Prostate gland (tissue), 2 donors: ENCODE measurements at places on chromosomes 1 and 21.

GRCh38 chr21:40505681-40506080, 341.3 kb downstream of the DSCAM start:
- DNase-seq: no peak

DNA sequence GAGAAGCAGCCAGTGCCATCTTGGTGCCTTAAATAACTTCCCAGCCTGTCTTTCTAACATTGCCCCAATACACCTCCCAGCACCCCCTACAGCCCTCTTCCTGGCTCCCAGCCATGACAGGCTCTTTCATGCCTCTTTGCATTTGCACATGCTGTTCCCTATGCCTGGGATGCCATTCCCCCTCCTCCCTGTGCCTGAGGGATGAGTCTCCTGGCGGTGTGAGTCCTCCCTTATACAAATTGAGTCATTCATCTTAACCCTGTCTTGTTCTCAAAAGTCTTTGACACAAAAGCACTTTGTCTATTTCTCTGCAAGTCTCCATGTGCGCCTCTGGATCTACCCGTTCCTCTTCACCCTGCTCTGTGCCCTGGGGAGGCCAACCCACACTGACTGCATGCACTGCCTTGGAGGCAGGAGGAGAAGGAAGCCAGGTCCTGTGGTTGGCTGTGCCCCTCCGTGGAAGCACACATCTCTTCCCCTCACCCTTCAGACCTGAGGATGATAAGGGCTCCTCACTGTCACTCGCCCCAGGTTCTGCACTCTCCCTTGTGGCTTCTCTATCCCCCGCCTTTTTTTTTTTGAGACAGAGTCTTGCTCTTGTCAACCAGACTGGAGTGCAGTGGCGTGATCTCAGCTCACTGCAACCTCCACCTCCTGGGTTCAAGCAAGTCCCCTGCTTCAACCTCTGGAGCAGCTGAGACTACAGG, 25.1 kb downstream of the CDCP2 start:
- no peak for DNase-seq

DNA sequence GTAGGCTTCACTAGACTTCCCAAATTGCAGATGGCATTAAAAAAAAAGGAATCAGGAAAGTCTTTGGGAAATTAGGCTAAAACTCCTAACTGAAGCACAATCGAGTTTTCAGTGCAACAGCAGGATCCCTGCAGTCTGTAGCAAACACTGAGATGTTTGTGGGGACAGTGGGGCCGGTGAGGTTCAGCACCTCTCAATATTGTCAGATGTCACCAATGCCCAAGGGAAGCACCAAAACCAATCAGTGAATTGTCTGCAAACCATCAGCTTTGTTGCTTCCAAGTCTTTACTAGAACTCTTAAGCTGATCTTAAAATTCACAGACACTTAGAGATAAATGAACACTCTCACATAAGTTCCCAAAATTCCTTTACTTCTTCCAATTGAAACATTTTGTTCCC, 2.6 kb downstream of the ERG start:
- no peak for DNase-seq

GRCh38 chr1:181506563-181507353, 23.4 kb downstream of the CACNA1E start:
- DNase-seq: no peak

GRCh38 chr1:222521299-222522104, 26.4 kb downstream of the HHIPL2 start:
- DNase-seq: no peak

GRCh38 chr1:205568135-205568468, 63.6 kb downstream of the CDK18 start:
- no peak for DNase-seq

DNA sequence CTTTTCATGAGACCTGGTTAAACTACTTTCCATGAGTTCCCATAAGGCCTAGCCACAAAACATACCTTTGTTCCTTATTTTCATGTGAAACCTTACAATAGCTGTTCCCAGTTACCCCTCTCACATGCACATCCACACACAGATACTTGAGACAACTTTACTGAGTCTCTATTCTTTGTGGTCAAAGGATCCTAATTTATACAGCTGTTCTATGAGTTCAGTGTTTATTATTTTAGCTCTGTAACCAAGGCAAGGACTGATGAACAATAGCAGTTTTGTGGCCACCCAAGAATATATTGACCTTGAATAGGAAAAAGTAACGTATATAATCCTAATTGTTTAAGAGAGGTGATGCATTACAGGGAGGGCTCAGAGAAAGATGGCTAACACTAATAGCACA, 160.5 kb upstream of the CACYBP start:
- no peak for DNase-seq

- DNase-seq: no peak
Measured at GRCh38 chr1:47694011-47694890, 256.4 kb downstream of the FOXD2 start.

DNA sequence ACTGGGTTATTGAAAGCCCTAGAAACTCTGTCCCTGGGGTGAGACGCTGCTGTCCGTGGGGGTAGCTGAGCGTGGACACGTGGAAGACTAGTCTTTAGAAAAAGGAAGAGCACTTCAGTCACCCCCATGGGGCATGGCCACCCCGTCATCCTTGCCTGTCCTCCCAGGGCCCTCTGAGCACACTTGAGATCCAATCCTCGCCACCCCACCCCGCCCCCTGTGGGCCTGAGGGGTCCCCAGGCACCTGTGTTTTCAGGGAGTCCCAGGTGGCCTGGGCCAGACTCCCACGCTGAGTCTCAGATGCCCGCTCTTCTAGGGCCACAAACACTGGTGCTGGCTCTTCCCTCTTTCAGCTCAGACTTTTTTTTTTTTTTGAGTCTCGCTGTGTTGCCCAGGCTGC, 2.5 kb downstream of the PRKCZ start:
- no peak for DNase-seq

DNA sequence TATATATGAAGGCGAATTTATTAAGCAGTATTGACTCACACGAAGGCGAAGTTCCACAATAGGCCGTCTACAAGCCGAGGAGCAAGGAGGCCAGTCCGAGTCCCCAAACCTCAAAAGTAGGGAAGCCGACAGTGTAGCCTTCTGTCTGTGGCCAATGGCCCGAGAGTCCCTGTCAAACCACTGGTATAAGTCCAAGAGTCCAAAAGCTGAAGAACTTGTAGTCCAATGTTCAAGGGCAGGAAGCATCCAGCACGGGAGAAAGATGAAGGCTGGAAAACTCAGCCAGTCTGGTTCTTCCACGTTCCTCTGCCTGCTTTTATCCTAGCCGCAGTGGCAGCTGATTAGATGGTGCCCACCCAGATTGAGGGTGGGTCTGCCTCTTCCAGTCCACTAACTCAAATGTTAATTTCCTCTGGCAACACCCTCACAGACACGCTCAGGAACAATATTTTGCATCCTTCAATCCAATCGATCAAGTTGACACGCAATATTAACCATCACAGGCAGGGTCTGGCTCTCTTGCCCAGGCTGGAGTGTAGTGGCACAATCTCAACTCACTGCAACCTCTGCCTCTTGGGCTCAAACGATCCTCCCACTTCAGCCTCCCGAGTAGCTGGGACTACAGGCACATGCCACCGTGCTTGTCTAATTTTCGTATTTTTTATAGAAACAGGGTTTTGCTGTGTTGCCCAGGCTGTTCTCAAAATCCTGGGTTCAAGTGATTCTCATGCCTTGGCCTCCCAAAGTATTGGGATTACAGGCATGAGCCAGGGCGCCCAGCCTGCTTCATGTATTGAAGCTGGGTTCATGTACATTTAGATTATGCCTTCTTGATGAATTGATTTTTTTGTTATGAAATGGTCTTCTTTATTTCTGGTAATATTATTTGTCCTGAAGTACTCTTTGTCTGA, 85.3 kb downstream of the DHRS3 start:
- DNase-seq: no peak

- DNase-seq: no peak
Measured at GRCh38 chr1:36481771-36482723, 666 bp downstream of the CSF3R start.

DNA sequence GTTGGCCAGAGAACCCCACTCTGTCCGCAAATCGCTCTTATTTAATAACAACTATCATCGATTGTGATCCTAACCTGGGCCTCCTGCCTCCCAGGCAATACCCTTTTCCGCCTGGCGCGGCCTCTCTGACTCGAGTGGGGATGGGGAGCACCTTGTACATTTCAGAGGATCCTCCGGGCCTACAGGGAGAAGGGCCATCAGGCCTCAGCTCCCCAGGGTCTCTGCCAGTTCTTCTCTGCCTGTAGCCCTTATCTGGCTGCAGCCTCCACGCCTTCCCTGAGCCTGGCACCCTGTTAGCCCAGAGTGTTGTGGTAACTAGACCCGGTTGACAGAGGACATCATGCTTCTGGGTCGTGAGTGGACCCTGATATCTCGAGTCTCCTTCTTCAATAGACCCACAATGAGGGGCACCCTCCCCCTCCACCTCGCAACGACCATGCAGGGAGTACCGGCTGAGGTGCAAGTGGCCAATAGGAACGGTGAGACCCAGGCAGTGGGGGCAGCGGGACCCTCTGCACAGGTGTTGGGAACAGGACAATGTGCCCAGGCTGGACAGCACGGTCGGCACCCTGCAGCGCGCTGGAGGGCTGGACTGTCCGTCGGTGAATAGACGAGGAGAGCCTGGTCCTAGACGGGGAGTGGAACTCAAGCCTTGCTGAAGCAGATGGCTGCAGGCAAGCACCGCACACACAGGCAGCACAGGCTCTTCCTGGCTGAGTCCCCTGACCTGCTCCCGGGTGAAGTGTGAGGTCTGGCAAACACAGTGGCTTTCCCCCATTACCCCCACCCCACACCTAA, 7.1 kb upstream of the CRYBG2 start:
- DNase-seq: no peak
